ENCODE measurements at places on chromosomes 13 and 19.

DNA sequence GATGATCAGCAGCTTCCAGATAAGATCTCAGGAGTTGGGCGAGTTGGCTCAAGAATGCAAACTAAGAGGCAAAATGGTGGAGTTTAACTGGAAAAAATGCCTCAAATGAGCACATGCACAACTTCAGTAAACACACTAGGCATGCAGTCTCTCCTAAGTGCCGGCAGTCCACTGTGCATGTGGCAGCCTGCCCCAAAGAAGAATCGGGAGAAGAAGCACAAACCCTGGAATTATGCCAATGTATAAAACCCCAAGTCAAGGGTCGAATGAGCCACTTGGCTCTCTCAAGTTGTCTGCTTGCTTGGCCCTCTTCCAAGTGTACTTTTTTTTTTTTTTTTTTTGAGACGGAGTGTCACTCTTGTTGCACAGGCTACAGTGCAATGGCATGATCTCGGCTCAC, 53.3 kb upstream of the SLITRK1 start:
- no peak overlapping the region for H3K4me3 ChIP-seq
- no peak overlapping the region for H3K27ac ChIP-seq
- H3K27me3 ChIP-seq, result no peaks in the 10 kb centered on the region
- no peaks in the 10 kb centered on the region for H3K4me1 ChIP-seq

DNA sequence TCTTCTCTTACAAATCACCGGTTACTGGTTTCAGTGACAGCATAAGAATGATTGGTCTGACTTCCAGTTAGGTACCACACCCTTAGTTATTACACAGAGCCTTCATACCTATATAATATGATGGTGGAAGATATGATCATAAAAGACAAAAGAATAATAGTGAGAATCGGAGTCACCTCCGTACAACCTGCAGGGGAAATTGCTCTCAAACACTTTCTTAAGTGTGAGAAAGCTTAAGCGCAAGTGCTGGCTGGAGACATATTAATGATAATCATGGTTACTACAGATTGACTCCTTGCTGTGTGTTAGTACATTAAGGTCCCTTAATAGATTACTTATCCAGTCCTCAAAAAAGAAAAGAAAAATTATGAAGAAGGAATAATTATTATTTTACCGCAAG, 1.8 kb upstream of the LHFPL6 start:
- no peak overlapping the region for H3K4me3 ChIP-seq
- no peak overlapping the region for H3K27ac ChIP-seq
- no peaks in the 10 kb centered on the region for H3K36me3 ChIP-seq
- no peaks in the 10 kb centered on the region for H3K27me3 ChIP-seq
- no peak for DNase-seq

GRCh38 chr19:17997969-17998826, 9.8 kb upstream of the ARRDC2 start:
- H3K27me3 ChIP-seq, result no peaks in the 10 kb centered on the region
- no peak overlapping the region for H3K27ac ChIP-seq
- peak; percentile 39 for DNase-seq
- H3K36me3 ChIP-seq, result no peaks in the 10 kb centered on the region
- H3K4me1 ChIP-seq, result no peaks in the 10 kb centered on the region

DNA sequence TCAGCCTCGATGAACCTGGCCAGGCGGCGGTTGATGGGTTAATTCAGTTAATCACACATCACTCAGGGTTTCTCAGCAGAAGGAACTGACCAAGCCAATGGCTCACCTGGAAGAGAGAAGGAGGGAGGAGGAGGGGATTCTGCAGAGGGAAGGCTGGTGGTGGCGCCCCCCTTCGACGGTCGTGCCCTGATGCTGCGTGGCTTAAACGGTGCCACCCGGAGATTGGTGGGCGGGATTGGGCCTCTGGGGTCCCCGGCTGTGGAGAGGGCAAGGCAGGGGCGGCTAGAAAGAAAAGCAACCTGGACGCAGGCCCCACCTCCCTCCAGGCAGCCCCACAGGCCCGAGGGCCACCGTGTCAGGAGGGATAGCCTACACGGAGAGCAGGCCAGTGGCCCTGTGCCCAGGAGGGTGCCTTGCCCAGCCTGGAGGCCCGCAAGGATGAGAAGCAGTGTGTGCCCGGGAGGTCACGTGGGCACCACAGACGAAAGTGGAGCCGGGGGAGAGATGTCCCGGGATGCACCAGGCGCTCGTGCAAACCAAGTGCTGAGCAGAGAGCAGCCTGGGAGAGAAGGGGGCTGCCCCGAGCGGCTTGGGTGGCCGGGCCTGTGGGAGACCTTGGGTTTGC, 16.0 kb downstream of the CSNK1G2 start:
- no peak overlapping the region for H3K4me3 ChIP-seq
- no peak for DNase-seq
- H3K27me3 ChIP-seq, result no peaks in the 10 kb centered on the region
- no peaks in the 10 kb centered on the region for H3K4me1 ChIP-seq
- H3K27ac ChIP-seq, result no peak overlapping the region

GRCh38 chr13:34338102-34338501, 520.2 kb downstream of the RFC3 start:
- no peaks in the 10 kb centered on the region for H3K36me3 ChIP-seq
- H3K27ac ChIP-seq, result no peak overlapping the region
- H3K4me1 ChIP-seq, result no peaks in the 10 kb centered on the region
- no peak for DNase-seq

GRCh38 chr13:35810321-35810720, 320.9 kb downstream of the DCLK1 start:
- H3K4me1 ChIP-seq, result no peaks in the 10 kb centered on the region
- DNase-seq, result no peak
- H3K27me3 ChIP-seq, result no peaks in the 10 kb centered on the region
- no peak overlapping the region for H3K4me3 ChIP-seq

DNA sequence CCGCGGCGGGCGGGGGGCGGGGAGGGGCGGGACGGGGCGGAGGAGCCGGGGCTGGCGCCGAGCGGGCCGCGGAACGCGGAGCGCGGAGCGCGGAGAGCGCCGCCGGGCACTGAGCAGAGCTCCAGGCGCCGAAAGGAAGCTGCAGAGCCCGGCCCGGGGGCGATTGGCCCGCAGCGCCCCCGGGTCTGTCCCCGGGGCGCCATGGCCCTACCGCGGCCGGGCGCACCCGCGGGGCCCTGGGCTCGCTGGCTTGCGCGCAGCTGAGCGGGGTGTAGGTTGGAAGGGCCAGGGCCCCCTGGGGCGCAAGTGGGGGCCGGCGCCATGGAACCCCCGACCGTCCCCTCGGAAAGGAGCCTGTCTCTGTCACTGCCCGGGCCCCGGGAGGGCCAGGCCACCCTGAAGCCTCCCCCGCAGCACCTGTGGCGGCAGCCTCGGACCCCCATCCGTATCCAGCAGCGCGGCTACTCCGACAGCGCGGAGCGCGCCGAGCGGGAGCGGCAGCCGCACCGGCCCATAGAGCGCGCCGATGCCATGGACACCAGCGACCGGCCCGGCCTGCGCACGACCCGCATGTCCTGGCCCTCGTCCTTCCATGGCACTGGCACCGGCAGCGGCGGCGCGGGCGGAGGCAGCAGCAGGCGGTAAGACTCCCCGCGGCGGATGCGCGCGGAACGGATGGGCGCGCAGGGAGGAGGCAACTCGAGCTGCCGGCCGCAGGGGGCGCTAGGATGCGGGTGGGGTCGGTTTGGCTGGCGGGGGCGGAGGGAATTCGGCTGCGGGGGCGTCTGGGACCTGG, at the start of gene PDE4A:
TSS of gene PDE4A (plus strand) at position 95 of the 796 bp plus-strand sequence. CDS start at position 322, 227 bp downstream.
- DNase-seq, result no peak
- H3K27ac ChIP-seq, result no peak within 1 kb of the TSS
- no peaks in the 10 kb centered on the region for H3K36me3 ChIP-seq
- H3K27me3 ChIP-seq, result no peaks in the 10 kb centered on the region
- H3K4me3 ChIP-seq, result no peak within 1 kb of the TSS
- H3K4me1 ChIP-seq, result peaks cover 30% of the 10 kb centered on the region

- H3K4me1 ChIP-seq, result no peaks in the 10 kb centered on the region
- no peak overlapping the region for H3K4me3 ChIP-seq
- peaks cover 4% of the 10 kb centered on the region for H3K27me3 ChIP-seq
- no peaks in the 10 kb centered on the region for H3K36me3 ChIP-seq
- DNase-seq, result no peak
These were observed 1.8 kb upstream of the NOVA2 start for GRCh38 chr19:45975306-45976070.

GRCh38 chr13:30479154-30479882, 13.6 kb upstream of the HMGB1 start:
- no peaks in the 10 kb centered on the region for H3K27me3 ChIP-seq
- peak; percentile 63 for DNase-seq
- no peaks in the 10 kb centered on the region for H3K36me3 ChIP-seq
- peak overlapping the region; percentile 30 for H3K27ac ChIP-seq
- no peak overlapping the region for H3K4me3 ChIP-seq

- H3K27ac ChIP-seq, result no peak overlapping the region
- H3K27me3 ChIP-seq, result no peaks in the 10 kb centered on the region
- H3K4me1 ChIP-seq, result no peaks in the 10 kb centered on the region
These were observed 148.3 kb downstream of the HS6ST3 start for GRCh38 chr13:96238241-96238640.

- no peak overlapping the region for H3K27ac ChIP-seq
- no peaks in the 10 kb centered on the region for H3K36me3 ChIP-seq
- H3K4me3 ChIP-seq, result no peak overlapping the region
- H3K4me1 ChIP-seq, result no peaks in the 10 kb centered on the region
- H3K27me3 ChIP-seq, result no peaks in the 10 kb centered on the region
These were observed 488.4 kb downstream of the KLF5 start for GRCh38 chr13:73547239-73547638.

GRCh38 chr19:44753932-44754749, 5.6 kb downstream of the BCL3 start:
- peak; percentile 98 for DNase-seq
- no peaks in the 10 kb centered on the region for H3K27me3 ChIP-seq
- H3K36me3 ChIP-seq, result peaks cover 30% of the 10 kb centered on the region

GRCh38 chr13:20489185-20489820, 36.4 kb downstream of the CRYL1 start:
- no peak overlapping the region for H3K4me3 ChIP-seq
- no peak for DNase-seq
- H3K4me1 ChIP-seq, result no peaks in the 10 kb centered on the region
- no peaks in the 10 kb centered on the region for H3K27me3 ChIP-seq
- no peak overlapping the region for H3K27ac ChIP-seq
- H3K36me3 ChIP-seq, result peaks cover 11% of the 10 kb centered on the region

DNA sequence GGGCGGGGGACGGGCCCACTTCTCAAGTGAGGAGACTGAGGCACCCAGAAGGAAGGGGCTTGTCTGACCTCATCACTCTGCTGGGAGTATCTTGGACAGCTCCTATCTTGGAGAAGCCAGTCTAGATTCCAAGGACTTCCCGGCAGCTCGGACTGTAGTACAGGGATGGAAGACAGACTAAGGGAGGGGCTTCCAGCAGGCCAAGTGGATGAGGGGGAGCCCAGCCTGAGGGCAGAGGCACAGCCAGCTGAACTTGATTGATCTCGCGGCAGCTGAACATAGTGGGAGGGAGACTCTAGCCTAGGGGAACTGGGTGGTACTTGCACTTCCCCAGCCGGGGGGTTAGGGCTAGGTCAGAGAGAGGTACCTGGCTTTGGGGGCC, 711 bp downstream of the CILP2 start:
- DNase-seq, result no peak
- no peak overlapping the region for H3K27ac ChIP-seq
- peaks cover 6% of the 10 kb centered on the region for H3K27me3 ChIP-seq
- no peaks in the 10 kb centered on the region for H3K36me3 ChIP-seq

DNA sequence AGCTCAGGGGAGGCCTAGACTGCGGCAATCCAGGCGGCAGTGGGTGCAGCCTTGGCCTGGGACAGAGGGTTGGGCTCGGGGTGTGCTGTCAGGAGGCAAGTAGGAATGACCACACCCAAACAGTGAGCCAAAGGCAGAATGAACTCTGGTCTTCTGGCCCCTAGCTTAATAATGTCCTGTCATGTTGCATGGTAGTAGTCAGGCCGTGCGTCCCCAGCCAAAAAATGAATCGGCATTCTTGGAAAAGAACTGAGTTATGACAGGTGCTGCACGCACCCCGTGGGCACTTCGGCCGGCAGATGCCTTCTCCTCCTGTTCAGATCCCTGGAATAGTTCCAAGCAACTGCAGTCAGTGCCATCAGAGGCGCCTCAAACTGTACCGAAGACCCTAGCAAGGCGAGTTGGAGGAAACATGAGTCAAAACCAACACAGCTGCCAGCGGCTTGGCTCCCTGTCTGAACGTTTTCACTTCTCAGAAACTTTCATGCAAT, 55.9 kb downstream of the ATP7B start:
- no peak overlapping the region for H3K27ac ChIP-seq
- no peaks in the 10 kb centered on the region for H3K36me3 ChIP-seq
- no peaks in the 10 kb centered on the region for H3K27me3 ChIP-seq
- H3K4me1 ChIP-seq, result no peaks in the 10 kb centered on the region
- H3K4me3 ChIP-seq, result no peak overlapping the region
- DNase-seq, result no peak

DNA sequence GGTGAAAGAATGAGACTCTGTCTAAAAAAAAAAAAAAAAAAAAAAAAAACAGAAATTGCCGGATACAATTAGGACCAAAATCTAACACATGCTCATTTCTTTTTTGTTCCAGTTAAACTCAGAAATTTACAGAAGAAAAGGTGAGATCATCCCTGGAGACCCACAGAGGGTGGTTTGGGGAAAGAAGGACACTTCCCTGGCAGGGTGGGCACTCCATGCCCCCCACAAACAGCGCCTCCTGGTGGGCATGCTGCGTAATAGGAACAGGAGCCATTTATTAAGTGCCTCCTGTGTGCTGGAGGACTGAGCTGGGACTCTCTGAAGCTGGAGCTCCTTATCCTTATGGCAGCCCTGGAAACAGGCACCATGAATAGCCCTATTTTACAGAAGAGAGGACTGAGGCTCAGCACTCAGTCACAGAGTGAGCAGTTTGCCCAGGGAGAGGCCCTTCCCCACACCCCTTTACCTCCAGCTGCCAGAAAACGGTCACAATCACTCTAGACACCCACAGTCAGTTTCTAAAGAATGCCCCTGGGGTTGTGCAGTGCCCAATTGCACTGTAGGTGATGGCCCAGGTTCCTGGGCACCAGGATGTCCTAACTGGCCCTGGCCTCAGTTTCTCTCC, 10.1 kb downstream of the C19orf38 start:
- no peak overlapping the region for H3K4me3 ChIP-seq
- DNase-seq, result no peak
- no peak overlapping the region for H3K27ac ChIP-seq
- H3K4me1 ChIP-seq, result no peaks in the 10 kb centered on the region
- no peaks in the 10 kb centered on the region for H3K36me3 ChIP-seq

DNA sequence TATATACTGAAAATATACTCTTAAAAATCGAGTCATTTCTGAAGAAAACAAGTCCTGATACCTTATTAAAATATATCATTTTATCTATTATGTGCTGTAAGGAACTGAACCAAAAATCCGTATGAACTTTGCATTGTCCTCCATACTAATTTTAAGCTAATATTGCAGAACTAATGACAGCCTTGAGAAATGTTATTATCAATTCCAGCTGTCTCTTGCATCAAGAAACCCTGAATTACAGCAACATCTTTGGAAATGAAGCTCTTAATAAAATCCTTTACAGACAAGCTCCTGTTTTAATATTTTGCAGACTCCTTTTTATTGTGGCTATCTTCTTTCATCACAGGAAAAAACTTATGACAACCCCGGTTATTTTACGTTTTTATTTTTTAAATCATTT, 1335.3 kb downstream of the EFNB2 start:
- no peak overlapping the region for H3K27ac ChIP-seq
- H3K4me1 ChIP-seq, result no peaks in the 10 kb centered on the region
- no peaks in the 10 kb centered on the region for H3K27me3 ChIP-seq
- DNase-seq, result no peak

- H3K4me3 ChIP-seq, result no peak overlapping the region
- peak; percentile 37 for DNase-seq
- H3K27me3 ChIP-seq, result no peaks in the 10 kb centered on the region
- no peaks in the 10 kb centered on the region for H3K4me1 ChIP-seq
These were observed 7.9 kb upstream of the F10 start for GRCh38 chr13:113114511-113115362.

GRCh38 chr19:56080669-56081401, 40.3 kb downstream of the ZNF787 start:
- H3K4me1 ChIP-seq, result no peaks in the 10 kb centered on the region
- no peaks in the 10 kb centered on the region for H3K36me3 ChIP-seq
- H3K4me3 ChIP-seq, result peak overlapping the region; percentile 42
- peak; percentile 79 for DNase-seq
- no peaks in the 10 kb centered on the region for H3K27me3 ChIP-seq
- H3K27ac ChIP-seq, result no peak overlapping the region
